CD4-positive, alpha-beta T cell treated with Interleukin-12 subunit alpha and Interleukin-12 subunit beta, for 1 hour (primary cell): ENCODE measurements at places on chromosomes 2 and 18.

- DNase-seq, result no peak
Measured at GRCh38 chr18:51068105-51068504, 38.1 kb downstream of the SMAD4 start.

GRCh38 chr2:102304711-102305611 lies 6.4 kb upstream of the IL1RL1 start:
- DNase-seq, result no peak

- DNase-seq, result no peak
Measured at GRCh38 chr2:241808051-241808720, 807 bp upstream of the NEU4 start.

GRCh38 chr2:13106302-13106701 lies 389.6 kb downstream of the TRIB2 start:
- no peak for DNase-seq

DNA sequence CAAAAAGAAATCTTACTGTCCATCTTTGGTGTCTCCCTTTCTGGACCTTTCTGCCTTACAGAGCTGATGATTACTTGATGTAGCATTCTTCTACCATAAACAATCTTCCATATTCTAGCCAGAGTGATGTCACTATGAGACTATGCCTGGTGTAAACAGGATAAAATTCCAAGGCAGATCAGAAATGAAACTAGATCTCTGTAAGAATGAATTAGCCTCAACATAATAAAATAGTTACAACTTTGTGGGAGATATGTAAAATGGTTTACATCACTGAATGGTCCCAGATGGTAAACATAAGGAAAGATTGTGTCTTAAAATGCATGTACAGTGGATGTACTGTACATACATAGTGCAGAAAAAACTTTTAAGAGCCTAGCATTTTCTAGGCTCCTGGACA lies 112.3 kb upstream of the ZNF521 start:
- no peak for DNase-seq

GRCh38 chr2:100905132-100905805 lies 85.3 kb downstream of the NPAS2 start:
- no peak for DNase-seq

- DNase-seq, result no peak
Measured at GRCh38 chr2:1224901-1225300, 188.4 kb upstream of the TPO start.

DNA sequence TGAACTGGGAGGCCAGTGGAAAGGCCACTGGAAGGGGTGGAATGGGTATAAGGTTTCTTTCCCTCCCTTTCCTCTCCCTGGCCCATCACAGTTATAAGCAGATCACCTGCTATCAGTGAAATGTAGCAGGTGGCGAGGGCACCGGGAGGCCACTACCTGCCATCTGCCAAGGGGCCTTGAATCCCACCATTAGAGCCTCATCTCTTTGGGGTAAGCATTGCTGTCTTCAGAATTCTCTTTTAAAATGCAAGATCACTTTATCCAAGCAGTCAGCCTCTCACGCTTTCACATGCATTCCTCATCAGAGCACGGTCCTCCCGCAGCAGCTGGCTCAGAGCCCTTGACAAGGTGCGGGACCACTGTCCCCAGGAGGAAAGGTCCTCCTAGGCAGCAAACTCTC lies 268.5 kb downstream of the CELF4 start:
- DNase-seq, result no peak

DNA sequence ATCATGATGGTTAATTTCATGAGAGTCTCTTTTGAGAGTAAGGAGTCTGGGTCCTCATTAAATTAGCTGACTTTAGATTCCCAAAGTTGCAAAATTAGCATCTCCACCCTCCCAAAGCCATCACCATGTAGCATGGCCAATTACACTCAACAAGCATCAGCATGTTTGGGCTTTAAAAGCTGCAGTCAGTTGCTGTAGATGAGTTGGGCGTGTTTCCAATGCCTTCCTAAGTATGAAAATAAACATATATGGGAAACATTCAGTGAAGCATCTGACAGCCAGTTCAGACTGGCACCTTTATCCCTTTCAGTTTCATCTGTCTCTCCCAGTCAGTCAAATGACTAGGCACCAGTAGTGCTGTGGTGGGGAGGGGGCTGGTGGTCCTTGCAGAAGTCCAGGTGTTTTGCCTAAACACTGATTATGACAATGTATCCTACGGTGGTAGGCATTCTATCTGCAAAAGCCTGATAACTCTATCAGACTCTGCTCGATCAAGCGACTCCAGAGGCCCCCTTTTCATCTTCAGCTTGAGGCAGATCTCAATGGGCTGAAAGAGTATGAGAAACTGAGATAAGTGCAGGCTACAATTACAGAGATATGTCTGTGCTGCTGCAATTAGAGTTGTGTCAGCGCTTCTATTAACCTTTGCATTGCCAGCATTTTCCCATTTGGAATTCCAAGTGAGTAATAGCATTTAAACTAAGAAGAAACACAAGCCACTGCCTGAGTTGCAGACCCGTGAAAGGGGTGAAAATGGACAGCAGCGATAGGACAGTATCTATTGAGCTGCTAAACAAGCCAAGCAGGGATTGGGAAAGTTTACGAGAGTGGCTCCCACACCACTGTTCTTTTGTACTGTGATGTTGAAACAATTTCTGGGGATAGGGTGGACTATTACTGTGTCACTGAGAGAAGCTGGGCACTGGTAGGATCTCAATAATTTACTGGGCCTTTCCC lies 67.3 kb upstream of the SPOPL start:
- no peak for DNase-seq

GRCh38 chr18:44796429-44797428 lies 116.0 kb downstream of the SETBP1 start:
- DNase-seq, result no peak

GRCh38 chr18:32450026-32450691 lies 20.5 kb downstream of the GAREM1 start:
- no peak for DNase-seq

- DNase-seq, result no peak
Measured at GRCh38 chr2:202589582-202589949, 45.2 kb upstream of the FAM117B start.

DNA sequence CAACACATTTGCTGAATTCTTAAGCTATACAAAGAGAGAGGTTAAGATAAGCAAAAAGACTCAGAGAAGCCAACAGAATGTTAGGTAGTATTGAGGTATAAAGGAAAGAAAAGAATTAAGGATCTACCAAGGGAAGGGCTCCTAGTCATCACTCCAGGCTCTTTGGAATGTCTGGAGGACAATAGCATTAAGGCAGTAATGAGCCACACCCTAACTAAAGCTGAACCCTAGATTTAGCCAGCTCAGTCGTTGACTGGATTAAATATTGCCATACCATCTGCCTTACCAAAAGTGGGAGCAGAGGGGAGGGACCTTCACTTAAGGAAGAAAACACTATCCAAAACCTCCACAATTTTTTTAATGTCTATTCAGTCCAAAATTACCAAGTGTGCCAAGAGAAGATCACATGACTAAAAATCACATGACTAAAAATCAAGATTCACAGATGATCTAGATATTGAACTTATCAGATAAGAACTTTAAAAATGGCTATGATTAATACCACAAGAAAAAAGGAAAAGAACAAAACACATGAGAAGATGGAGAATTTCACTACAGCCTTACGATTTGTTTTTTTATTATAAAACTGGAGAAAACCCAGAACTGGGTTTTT lies 59.7 kb downstream of the EXOC6B start:
- no peak for DNase-seq

- no peak for DNase-seq
Measured at GRCh38 chr18:37624318-37624717, 58.7 kb upstream of the CELF4 start.

GRCh38 chr2:6824962-6825361 lies 40.7 kb downstream of the CMPK2 start:
- no peak for DNase-seq

DNA sequence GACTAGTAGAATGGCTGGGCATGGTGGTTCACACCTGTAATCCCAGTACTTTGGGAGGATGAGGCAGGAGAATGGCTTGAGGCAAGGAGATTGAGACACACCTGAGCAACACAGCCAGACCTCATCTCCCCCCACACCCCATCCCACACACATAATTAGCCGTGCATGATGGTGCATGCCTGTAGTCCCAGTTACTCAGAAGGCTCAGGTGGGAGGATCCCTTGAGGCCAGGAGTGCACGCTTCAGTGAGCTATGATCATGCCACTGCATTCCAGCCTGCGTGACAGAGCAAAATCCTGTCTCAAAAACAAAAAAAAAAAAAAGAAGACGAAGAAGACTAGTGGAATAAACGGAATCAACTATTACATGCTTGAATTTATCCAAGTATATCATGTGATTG lies 150.0 kb downstream of the STK39 start:
- no peak for DNase-seq

DNA sequence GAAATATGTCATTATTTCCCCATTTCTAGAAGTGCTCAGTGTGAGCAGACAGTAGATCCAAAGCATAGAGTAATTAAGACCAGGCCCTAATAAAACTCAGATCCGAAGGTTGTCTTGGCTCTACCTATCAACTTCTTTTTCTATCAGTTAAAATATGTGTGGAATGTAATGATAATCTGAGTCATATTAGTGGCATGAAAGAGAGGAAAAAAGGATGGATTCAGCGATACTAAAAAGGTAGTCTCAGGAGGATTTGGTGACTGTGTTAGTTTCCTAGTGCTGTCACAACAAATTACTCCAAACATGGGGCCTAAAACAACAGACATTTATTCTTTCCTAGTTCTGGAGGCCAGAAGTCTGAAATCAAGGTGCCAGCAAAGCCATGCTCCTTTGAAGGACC lies 103.7 kb upstream of the NABP1 start:
- no peak for DNase-seq

GRCh38 chr2:15527074-15527739 lies 33.9 kb downstream of the NBAS start:
- DNase-seq, result no peak

- DNase-seq, result no peak
Measured at GRCh38 chr18:72848503-72849237, 19.1 kb downstream of the NETO1 start.

DNA sequence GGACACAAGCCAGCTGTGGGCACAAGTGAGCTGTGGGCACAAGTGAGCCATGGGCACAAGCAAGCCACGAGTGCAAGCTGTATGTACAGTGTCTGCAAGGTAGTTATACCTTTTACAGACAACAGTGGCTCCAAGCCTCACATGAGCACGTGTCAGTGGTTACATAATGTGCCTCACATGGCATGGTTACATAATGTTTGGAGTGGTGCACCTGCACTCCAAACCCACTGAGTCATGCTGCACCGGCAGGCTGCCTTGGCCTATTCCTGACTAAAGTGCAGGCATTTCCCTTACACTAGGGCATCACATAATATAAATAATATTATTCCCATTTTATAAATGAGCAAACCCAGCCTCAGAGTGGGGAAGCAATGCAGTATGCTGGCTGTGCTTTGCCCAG lies 62.6 kb downstream of the MARCO start:
- no peak for DNase-seq

DNA sequence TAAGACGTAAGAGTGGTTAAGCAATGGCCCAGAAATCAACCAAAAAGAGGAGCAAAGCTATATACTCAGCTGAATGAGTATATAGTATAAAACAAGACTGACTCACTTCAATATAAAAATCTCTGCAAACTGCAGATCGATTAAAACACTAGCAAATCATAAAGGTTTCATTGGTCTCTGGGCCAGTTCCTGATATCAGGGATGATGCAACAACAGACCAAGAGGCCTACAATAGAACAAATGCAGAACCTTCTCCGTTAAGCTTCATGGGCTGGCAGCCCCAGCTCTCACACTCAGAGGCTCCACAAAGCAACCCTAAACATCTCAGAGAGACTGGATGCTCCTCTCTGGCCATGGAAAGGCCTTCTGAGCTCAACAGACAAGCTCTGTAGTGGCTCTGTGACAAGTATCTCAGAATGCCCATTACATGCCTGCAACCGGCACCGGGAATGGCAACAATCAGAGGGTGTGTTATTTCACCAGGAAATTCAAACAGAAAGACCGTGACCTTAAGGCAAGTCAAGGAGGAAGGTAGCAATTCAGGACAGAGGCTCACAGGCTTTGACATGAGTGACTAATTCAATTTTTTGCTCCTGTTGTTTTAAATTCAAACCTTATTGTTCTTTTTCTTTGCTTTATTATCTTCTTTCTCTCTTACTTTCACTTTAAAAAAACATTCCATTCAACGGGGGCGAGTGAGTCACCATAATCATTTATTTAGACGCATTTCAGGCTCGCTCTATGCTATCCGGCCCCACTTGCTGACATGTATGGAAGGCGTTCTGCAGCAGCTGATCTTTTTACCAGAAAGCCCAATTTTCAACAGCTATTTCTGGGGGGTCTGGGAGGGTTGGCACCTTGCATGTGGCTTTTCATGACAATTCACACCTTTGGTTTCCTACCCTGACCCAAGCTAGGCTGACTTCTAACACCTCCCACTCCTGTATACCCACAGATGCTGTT lies 15.1 kb downstream of the CYRIA start:
- no peak for DNase-seq

DNA sequence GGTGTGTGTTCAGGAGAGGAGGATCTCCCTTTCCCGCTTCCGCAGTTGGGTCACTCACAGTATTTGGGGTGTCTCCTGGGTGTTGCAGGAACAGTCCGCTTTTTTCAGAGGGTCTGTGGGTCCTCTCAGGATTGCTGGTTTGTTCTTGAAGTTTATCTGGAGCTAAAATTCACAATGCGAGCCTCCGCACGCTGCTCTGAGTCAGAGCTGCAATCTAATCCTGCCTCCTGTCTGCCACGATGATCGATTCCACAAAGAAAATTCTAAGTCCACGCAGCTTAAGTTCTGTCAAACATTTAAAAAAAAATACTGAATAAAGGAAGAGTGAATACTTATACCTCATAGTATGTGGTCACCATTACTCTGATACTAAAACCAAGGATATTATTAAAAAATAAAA lies 76.5 kb downstream of the RAD51AP2 start:
- no peak for DNase-seq

DNA sequence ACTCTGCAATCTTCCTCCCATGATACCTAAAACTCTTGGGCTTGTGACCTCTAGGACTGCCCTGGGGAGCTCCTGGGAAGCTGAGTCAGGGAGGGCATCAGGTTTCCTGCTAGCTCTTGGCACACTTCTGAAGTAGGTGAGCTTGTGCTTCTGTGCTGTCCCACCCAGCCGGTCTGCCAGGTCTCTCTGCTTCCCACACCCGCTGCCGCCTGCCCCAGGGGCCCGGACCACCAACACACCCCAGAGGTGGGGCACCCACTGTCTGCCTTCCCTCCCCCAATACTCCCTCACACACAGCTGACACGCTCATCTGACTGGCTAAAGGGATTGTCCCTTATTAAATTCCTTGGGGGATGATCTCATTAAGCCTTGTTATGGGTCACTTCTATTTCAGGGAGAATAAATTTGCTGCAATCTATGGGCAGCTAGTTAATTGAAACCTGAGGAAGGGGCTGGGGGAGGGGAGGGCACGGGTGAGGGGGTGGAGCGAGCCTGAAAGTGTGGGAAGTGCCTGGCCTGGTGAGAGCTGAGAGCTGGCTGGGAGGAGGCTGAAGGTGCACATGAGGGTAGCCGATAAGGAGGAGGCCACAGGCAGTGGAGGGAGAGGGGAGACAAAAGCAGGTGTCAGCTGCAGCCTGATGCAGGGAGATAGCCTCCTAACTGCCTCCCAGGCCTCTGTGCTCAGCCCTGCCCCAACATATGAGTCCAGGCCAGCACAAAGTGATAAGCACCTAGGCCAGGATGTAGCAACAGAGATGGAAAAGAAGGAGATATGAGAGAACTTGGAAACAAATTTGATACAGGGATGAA lies 48.8 kb downstream of the HAUS1 start:
- DNase-seq, result no peak
